ENCODE measurements at places on chromosomes 7 and 10.

- DNase-seq = no peak
Measured at GRCh38 chr10:13950543-13950939, 363.8 kb downstream of the PRPF18 start.

DNA sequence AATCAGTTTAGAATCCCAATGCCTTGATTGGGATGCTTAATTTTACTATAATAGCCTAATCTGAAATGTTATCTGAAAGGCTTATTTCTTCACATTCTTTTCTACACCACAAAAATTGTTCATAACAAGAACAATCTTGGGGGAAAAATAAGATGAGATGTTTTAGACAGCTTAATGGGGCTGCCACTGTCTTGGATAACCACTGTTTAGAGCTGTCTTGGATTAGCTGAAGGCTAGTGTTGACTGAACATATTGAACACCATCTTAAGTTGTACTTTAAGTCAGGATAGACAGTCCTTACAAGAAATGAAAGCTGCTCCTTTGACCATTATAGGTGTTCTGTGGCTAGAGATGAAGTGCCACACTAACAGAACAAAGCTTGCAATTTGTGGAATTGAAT lies 501.3 kb downstream of the GFRA1 start:
- no peak for DNase-seq

DNA sequence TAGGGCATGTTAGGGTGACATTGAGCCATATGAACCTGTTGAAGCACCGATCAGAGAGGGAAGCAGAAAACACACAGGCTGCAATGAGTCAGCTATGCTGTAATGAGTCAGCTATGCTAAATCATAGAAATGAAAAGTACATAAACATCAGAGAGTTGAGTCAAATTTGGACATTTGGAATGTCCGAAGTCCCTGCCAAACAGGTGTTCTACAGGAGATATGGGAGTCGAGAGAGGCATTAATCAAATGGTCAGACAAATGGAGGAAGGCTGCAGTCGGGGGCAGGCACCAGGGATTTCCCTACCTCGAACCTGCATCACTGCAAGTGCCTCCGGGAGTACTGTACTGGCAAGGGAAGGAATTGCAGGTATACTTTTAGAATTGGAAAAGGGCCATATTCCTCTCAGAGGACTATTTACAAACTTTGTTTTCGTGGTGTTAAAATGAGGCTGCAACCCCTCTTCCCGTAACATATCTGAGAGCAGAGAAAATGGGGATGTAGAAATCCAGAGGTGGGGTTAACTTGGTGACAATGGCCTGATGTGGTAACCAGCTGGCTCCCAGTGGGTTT lies 8.8 kb upstream of the ZC3HAV1 start:
- peak; percentile 51 for DNase-seq

DNA sequence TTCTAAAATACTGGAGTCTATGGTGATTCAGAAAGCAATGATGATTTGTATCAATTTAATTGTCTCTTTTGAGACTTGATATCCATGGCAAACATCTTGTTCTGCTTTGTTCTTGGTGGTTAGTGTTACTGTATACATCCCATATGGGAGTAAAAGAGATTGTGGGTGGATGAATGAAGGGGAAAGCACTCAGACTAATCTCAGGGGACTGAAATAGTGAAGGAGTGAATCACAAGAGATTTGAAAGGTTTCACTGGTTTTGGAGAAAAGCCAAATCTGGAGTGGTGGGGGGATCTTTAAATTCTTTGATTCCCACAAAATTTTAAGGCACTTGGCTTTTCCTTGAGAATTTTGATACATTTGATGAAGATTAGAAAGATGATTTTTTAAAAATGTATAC lies 369.4 kb downstream of the INHBA start:
- no peak for DNase-seq

All from GM10248 (cell line).